ENCODE measurements at places on chromosomes 7 and 10.
A peak's percentile ranks its signal among the peaks of the same experiment; 100 is the strongest.

DNA sequence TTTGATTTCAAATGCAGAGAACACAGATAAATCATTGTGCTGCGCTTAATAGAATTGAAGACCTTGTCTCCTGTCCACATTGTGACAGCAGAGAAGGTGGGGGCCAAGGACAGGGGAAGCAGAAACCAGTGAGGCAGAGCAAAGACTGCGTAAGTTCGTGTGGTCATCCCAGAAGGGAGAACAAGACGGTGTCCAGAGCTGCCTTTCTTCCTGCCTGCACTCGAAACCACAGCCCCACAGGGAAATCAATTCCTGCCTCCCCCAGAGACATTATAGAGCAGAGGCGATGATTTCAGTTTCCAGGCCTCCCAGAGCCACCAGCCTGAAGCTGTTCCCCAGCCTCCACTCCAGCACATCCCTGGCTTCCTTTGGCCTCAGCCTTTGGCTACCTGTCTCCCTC is 39.7 kb upstream of the UCN3 start:
- DNase-seq = no peak

DNA sequence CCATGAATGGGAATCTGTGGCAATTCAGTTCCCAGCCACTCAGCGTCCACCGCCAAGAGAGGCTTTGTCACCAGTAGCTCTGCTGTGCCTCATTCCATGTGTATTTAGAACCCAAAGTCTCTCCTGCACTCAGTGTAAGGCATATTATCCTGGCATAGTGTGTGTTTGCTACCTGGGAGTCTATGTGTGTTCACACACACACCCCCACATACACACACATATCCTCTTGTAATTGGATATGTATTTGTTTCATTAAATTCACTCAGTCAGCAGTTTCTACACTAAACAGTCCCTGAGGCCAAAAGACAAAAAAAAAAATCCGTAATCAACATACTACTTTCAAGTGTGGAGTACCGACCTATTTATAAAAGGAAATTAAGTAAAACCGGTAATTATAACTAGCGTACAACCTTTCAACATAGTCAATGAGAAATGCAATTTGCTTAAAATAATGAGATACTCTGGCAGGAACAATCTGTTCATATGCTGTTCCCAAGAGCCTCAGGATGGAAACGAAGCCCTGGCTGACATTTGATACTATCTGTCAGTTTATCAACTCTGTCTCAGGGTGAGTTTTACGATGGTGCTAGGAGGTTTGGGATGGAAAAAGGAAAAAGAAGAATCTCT is 425.8 kb upstream of the CELF2 start:
- no peak for DNase-seq

- DNase-seq = no peak
Observed at GRCh38 chr10:132907821-132908620, 34.3 kb downstream of the CFAP46 start.

DNA sequence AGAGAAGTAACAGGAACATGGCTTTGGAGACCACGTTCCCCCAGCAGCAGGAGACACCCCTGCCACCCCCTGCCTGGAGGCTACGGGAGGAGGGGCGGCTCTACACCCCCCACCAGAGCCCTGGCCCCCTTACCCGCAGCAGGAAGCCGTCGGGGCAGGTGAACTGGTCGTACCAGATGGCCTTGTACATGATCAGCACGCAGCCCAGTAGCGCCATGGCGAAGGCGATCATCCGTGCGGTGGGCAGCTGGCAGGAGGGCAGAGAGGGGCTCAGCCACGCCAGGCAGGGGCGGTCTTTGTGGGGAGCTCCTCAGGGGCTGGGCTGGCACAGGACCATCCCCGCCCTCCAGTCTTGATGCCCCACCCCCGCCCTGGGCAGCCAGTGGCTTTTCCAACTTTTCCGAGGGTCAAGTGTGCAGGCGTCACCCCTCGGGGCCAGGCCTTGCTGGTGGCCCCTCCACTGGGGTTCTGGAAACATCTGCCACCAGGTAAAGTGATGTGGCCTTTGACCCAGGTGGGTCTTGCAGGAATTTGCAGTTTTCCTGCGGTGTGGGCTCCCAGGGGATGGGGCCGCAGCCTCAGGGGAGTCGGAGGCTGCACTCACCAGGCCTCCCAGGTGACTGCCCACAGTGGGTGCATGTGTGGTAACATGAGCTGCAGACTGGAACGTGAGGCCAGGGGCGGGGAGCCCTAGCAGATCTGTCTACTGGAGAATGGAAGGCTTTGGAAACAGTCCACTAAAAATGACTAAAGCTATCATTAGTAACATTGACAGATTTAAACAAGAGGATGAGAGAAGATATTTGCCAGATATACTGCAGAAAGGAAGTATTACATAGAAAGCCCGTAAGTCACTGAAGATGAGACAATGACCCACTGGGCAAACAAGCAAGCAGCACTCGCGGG is 9.7 kb downstream of the CALY start:
- no peak for DNase-seq

- no peak for DNase-seq
Observed at GRCh38 chr10:35387768-35388167, 51.5 kb downstream of the CCNY start.

GRCh38 chr7:85016286-85016685 is 170.6 kb downstream of the SEMA3D start:
- no peak for DNase-seq

- no peak for DNase-seq
Observed at GRCh38 chr10:22501863-22502262, 156.6 kb downstream of the SPAG6 start.

DNA sequence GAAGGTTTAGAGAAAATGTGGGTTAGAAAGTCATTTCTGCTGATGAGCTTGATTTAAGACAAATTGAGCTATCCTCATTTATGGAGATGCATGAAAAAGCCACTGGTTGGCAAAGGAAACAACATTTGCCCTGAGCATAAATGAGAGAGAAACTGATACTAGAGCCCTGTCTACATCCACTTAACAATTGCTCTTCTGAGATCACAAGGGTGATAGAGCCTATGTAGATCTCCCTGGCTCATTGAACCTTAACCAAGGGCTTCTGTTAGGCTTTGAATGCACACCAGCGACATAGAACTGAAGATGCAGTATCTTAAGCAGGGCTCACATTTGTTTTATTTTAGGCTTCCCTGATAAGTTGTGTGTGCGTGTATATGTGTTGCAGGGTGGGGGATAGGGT is 35.0 kb downstream of the GPR141 start:
- no peak for DNase-seq

DNA sequence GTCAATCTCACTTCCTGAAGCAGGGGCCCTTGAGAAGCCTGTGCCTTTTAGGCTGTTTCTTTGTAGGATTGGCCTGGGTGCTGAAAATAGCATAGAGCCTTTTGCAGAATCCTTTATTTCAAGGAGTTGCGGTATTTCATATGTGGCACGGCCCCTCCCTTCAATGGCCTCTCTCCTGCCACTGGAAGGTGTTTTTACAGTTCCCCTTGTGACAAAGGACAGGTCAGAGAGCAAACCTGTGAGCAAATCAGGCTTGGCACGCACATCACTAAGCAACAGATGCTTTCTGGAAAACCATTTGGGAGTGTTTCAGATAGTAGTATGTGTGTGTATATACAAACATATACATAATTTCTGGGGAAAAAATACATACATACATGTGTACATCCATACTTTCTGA is 388.6 kb upstream of the C7orf33 start:
- no peak for DNase-seq

GRCh38 chr10:92972886-92973285 is 87.7 kb upstream of the CYP26C1 start:
- no peak for DNase-seq

- no peak for DNase-seq
Observed at GRCh38 chr10:77332256-77332655, 305.4 kb downstream of the KCNMA1 start.

DNA sequence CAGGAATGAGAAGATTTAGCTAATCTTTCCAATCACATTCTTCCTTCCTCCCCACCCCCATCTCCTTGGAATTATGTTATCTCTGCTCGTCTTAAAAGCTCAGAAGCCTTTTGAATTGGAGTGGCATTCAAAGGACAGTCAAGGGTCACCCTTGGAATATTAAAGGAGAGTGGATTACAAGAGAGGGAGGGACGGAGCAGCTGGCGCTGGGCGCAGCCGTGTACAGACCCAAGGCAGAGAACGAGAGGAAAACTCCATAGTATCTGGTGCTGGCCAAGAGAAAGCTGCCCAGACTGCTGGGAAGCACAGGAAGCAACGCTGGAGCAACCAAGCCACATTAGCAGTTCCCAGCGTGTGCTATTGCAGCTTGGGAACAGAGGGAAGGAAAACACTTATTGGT is 95.7 kb downstream of the POU6F2 start:
- no peak for DNase-seq

- DNase-seq = no peak
Observed at GRCh38 chr7:38545977-38546376, 85.2 kb downstream of the AMPH start.

DNA sequence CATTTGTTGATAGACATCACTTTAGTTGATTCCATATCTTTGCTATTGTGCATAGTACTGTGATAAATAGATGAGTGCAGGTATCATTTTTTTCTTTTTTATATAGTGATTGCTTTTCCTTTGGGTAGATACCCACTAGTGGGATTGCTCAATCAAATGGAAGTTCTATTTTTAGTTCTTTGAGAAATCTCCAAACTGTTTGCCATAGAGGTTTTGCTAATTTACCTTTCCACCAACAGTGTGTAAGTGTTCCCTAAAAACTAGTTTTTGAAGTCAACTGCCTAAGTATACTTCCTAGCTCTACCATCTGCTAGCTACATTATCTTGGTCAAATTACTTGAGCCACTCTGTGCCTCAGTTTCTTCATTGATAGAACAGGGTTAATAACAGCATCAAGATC is 31.5 kb upstream of the RSBN1L start:
- no peak for DNase-seq

- DNase-seq = no peak
Observed at GRCh38 chr7:116933465-116933864, 19.8 kb upstream of the ST7 start.

- no peak for DNase-seq
Observed at GRCh38 chr7:19558527-19558926, 150.3 kb downstream of the POLR1F start.

GRCh38 chr10:103241262-103242011 is 4.2 kb upstream of the RPEL1 start:
- DNase-seq = peak; percentile 31

DNA sequence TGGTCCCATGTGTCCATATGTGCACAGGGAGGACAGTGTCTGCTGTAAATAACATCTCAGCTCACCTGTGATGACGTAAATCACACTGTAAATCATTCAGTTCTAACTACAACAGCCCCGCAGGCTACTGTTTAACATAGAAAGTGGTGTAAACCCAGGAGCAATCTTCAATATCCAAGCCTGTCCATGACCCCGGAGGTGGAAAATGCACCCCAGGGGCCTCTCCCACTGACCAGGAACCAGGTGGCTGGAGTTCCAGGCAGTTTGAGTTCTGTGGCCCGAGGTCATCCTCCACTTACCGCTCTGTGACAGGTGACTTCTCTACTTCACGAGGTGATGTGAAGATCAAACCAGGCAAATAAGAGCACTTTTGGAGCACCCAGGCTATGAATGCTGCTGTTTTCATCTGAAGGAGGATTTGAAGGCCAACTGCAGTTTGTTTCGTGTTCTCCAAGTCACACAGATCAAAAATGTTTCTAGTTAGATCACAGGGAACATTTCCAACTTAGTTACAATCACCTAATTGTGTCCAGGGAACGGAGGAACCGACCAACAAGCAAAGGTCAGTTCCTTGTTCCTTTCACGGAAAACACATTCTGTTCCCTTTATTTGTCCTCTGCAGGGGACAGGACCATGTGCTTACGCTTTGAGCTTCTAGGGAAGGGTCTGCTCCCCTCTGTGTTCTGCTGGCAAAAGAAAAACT is 131.8 kb downstream of the WDR37 start:
- DNase-seq = no peak

- DNase-seq = no peak
Observed at GRCh38 chr7:116576350-116577319, 51.8 kb downstream of the CAV1 start.

DNA sequence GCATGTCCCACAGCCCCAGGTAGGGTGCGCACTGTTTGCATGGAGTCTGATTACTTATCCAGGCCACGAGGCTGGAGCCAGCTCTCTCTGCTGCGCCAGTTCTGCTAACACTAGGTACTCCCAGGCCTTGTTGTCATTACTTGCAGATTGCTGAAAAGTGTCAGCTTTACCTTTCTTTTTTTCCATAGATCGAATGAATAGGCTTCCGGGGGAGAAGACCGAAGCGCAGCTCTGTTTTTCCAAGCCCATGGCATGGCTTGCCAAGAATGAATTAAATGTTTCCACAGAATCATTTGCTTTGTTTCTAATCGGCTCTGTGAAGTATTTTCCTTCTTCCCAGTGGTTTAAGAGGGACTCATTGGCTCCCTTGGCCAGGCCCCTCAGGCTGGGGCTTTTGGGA is 285.8 kb downstream of the BMPER start:
- no peak for DNase-seq

DNA sequence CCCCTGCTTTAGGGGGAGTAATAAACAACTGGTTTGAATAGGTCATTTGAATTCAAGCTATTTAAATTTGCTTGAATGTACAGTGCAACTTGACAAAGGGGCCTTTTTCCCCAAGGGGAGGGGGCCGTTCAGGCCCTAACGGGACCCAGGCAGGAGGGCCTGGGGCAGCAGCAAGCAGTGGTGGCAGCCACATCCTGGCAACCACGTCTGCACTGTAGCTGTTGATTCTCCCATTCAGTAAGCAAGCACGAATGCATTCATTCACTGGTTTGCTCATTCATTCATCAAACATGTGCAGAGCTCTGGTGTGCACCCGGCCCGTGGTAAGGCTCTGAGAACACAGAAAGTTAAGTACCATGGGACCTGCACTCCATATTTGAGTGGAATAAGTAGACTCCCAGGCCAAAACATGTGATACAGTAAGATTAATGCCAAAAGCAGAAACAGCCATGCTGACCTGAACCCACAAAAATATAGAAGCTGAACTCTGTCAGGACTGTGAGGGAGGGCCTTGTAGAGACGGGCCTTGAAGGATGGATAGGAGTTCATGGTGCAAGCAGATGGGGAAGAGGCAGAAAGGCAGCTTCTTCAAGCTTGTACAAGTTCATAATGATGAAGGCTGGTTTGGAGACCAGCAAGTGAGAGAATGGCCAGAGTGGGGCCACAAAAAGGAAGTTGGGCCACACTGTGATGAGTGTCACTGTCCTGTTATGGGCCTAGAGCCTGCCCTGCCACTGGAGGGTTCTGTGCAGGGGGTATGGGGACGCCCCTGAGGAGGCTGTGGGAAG is 29.3 kb upstream of the C10orf53 start:
- DNase-seq = no peak

DNA sequence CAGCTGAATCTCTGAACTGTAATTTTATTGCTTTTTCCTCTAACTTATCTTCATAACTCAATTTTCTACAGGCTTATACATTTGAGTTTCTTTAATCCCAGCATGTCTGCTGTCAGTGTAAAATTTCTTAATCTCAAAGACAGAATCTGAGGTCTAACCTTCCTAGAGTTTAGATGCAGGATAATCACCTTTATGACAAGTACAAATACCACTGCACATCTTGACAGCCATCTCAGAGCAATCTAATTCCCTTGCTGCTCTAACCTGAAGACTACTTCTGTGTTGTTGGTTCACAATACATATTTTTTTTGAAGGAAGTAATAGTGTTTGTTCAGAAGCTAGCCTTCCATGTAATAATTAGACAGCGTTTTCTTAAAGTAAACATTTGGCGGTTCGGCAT is 424.2 kb upstream of the ZWINT start:
- no peak for DNase-seq

Data from Kasumi-1 (cell line).